Activated naive CD8-positive, alpha-beta T cell treated with anti-CD3 and anti-CD28 coated beads, Interleukin-2, amount 50 U/mL, for 24 hours (primary cell): ENCODE measurements at places on chromosomes 1 and 21.

DNA sequence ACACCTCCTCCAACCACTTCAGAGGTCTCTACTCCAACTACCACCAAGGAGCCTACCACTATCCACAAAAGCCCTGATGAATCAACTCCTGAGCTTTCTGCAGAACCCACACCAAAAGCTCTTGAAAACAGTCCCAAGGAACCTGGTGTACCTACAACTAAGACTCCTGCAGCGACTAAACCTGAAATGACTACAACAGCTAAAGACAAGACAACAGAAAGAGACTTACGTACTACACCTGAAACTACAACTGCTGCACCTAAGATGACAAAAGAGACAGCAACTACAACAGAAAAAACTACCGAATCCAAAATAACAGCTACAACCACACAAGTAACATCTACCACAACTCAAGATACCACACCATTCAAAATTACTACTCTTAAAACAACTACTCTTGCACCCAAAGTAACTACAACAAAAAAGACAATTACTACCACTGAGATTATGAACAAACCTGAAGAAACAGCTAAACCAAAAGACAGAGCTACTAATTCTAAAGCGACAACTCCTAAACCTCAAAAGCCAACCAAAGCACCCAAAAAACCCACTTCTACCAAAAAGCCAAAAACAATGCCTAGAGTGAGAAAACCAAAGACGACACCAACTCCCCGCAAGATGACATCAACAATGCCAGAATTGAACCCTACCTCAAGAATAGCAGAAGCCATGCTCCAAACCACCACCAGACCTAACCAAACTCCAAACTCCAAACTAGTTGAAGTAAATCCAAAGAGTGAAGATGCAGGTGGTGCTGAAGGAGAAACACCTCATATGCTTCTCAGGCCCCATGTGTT is 66.6 kb downstream of the TPR start:
- no peak overlapping the region for H3K4me3 ChIP-seq
- H3K4me1 ChIP-seq = peaks cover 23% of the 10 kb centered on the region
- H3K27me3 ChIP-seq = no peaks in the 10 kb centered on the region
- H3K36me3 ChIP-seq = peaks cover 24% of the 10 kb centered on the region

GRCh38 chr1:168452329-168452728 is 91.5 kb downstream of the XCL2 start:
- H3K4me1 ChIP-seq = peaks cover 33% of the 10 kb centered on the region
- H3K27me3 ChIP-seq = no peaks in the 10 kb centered on the region
- no peak overlapping the region for H3K4me3 ChIP-seq
- H3K27ac ChIP-seq = peak overlapping the region; percentile 6

DNA sequence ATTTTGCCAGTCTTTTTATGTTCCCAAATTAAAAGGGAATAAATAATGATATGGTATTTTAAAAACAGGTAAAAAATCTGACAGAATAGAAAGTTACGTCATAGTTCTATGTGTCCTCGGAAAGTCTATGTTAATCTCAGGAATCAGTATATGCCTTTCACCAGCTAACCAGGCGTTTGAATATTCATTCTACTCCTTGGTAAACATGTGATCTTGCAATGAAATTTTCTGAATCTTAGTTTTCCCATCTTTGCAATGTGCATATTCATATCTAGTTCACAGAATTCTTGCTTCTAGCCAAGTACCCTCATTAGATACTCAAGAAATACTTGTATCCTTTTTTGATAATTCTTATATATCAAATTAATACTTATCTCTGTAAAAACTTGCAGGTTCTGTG is 179.4 kb downstream of the ZP4 start:
- no peak for DNase-seq
- no peaks in the 10 kb centered on the region for H3K36me3 ChIP-seq
- H3K27ac ChIP-seq = no peak overlapping the region
- H3K4me1 ChIP-seq = no peaks in the 10 kb centered on the region

GRCh38 chr1:81010126-81010525 is 790.6 kb upstream of the ADGRL2 start:
- no peak overlapping the region for H3K4me3 ChIP-seq
- no peak overlapping the region for H3K27ac ChIP-seq
- no peak for DNase-seq
- H3K4me1 ChIP-seq = no peaks in the 10 kb centered on the region
- no peaks in the 10 kb centered on the region for H3K36me3 ChIP-seq
- no peaks in the 10 kb centered on the region for H3K27me3 ChIP-seq

DNA sequence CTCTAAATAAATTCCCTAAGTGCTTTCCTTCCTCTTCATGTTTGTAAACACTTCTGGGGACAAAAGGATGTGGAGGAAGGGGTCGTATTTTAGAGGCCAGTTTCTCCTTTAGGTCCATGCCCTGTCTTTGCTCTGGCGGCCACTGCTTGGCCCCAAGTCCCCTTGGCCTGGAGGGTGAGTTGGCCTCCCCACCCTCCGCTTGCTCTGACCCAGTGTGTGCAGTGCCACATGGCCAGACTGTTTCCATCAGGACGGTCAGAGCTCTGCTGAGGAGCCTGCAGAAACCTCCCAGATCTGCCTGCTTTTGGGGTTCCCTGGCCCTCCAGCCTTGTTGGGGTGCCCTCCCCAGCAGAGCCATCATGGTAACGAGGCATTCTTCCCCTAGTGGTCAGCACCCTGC is 127.8 kb downstream of the CAMTA1 start:
- DNase-seq = no peak
- no peak overlapping the region for H3K4me3 ChIP-seq
- no peaks in the 10 kb centered on the region for H3K36me3 ChIP-seq

DNA sequence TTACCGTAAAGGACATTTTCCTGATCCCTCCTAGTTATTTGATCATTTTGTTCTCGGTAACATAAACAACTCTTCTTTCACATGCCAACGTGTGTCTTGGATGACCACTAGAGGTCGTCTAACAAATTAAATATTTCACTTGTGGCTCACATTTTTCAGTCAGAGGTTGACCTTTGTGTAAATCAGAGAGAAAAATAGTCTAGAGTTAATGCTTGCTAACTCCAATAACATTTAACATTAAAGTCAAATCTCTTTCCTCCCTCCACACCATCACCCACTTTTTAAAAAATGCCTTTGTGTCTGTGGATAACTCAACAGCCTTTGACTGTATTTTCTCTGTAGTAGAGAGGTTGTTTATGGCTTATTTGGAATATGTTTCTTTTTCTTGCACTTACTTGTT is 220.5 kb upstream of the B3GALT2 start:
- H3K4me3 ChIP-seq = no peak overlapping the region
- peaks cover 28% of the 10 kb centered on the region for H3K4me1 ChIP-seq
- H3K27ac ChIP-seq = peak overlapping the region; percentile 48
- no peak for DNase-seq
- H3K27me3 ChIP-seq = no peaks in the 10 kb centered on the region

- no peak overlapping the region for H3K27ac ChIP-seq
- no peak for DNase-seq
- no peak overlapping the region for H3K4me3 ChIP-seq
- H3K4me1 ChIP-seq = peaks cover 25% of the 10 kb centered on the region
Observed at GRCh38 chr1:9244501-9245229, 10.1 kb downstream of the H6PD start.

DNA sequence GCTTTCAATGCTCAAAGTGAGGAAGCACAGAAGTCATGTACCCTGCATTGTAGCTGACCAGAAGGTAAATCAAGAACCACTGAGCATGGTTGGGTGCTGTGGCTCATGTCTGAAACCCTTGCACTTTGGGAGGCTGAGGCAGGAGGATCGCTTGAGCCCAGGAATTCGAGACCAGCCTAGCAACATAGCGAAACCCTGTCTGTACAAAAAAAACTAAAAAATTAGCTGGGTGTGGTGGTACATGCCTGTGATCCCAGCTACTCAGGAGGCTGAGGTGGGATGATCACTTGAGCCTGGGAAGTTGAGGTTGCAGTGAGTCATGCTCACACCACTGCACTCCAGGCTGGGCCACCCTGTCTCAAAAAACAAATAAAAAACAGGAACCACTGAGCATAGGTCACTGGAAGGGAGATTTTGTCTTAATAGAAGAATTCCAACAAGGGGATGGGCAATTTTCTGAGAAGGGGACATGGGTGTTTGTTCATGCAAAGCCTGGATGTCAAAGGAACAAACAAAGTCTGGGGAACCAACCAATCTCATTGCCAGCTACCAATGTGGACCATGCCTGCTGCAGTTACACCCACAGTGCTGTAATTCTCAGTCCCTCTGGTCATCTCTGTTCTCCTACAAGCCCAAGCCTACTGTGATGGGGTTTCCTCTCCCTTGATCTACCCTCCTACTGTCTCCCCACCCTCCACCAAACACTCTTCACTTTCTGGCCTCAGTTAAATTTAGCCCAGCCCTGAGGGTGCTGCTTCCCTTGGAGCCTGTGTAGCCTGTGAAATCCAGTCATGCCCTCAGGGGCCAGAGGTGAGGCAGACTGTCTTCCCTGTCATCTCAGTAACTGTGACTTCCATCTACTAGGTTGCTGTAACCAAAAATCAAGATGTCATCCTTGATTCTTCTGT is 47.9 kb downstream of the ELF3 start:
- H3K4me3 ChIP-seq = no peak overlapping the region
- DNase-seq = no peak
- peaks cover 8% of the 10 kb centered on the region for H3K27me3 ChIP-seq
- no peaks in the 10 kb centered on the region for H3K36me3 ChIP-seq

- H3K4me1 ChIP-seq = peaks cover 12% of the 10 kb centered on the region
- DNase-seq = peak; percentile 11
- H3K4me3 ChIP-seq = peak overlapping the region; percentile 63
- peaks cover 22% of the 10 kb centered on the region for H3K27me3 ChIP-seq
Observed at GRCh38 chr1:31669786-31670592, 25.3 kb upstream of the PEF1 start.

GRCh38 chr1:183607322-183607980 is 17.2 kb upstream of the NCF2 start:
- DNase-seq = no peak
- peaks cover 5% of the 10 kb centered on the region for H3K27me3 ChIP-seq
- H3K27ac ChIP-seq = no peak overlapping the region
- no peak overlapping the region for H3K4me3 ChIP-seq

DNA sequence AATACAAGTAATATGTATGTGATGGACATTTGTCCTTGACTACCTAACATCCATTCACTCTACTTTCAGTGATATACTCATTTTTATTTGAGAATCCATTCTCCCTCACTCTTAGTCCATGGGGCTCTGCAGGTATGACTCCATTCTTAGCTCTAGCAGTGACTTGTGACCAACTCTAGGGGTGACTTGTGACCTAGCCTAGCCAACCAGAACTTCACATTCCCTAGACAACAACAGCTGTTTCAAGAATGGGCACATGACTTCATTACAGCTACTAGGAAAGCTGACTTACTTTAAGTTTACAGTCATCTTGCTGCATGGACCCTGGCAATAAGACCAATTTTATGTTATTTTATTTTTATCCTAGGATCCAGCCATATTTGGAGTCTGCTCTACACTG is 23.6 kb upstream of the DDX59 start:
- H3K27ac ChIP-seq = no peak overlapping the region
- DNase-seq = no peak
- no peaks in the 10 kb centered on the region for H3K4me1 ChIP-seq
- no peak overlapping the region for H3K4me3 ChIP-seq

GRCh38 chr1:59541161-59541560 is 244.3 kb downstream of the FGGY start:
- H3K27me3 ChIP-seq = no peaks in the 10 kb centered on the region
- H3K36me3 ChIP-seq = no peaks in the 10 kb centered on the region
- peaks cover 5% of the 10 kb centered on the region for H3K4me1 ChIP-seq
- no peak for DNase-seq
- H3K27ac ChIP-seq = no peak overlapping the region
- no peak overlapping the region for H3K4me3 ChIP-seq

DNA sequence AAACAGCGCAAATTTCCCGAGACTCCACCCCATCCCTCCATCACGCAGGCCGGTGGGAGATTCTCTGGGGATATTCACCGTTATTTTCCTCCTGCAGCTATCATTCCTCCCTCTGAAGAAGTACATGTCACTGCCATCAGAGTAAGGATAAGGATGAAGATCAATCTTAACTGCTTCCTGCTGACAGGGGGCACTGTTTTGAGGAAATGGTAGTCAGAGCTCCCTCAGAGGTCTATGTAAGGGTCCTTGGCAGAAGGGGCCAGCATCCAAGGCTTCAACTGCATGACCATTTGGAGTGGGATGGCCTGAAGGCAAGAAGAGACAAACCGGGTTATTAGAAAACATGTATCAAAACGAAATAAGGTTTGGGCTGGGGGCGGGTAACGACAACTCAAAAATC is 111.5 kb downstream of the KCNK1 start:
- H3K27me3 ChIP-seq = no peaks in the 10 kb centered on the region
- H3K4me3 ChIP-seq = no peak overlapping the region
- no peaks in the 10 kb centered on the region for H3K4me1 ChIP-seq
- no peaks in the 10 kb centered on the region for H3K36me3 ChIP-seq

GRCh38 chr21:20701235-20701634 is 297.0 kb upstream of the NCAM2 start:
- H3K27me3 ChIP-seq = no peaks in the 10 kb centered on the region
- no peaks in the 10 kb centered on the region for H3K4me1 ChIP-seq

DNA sequence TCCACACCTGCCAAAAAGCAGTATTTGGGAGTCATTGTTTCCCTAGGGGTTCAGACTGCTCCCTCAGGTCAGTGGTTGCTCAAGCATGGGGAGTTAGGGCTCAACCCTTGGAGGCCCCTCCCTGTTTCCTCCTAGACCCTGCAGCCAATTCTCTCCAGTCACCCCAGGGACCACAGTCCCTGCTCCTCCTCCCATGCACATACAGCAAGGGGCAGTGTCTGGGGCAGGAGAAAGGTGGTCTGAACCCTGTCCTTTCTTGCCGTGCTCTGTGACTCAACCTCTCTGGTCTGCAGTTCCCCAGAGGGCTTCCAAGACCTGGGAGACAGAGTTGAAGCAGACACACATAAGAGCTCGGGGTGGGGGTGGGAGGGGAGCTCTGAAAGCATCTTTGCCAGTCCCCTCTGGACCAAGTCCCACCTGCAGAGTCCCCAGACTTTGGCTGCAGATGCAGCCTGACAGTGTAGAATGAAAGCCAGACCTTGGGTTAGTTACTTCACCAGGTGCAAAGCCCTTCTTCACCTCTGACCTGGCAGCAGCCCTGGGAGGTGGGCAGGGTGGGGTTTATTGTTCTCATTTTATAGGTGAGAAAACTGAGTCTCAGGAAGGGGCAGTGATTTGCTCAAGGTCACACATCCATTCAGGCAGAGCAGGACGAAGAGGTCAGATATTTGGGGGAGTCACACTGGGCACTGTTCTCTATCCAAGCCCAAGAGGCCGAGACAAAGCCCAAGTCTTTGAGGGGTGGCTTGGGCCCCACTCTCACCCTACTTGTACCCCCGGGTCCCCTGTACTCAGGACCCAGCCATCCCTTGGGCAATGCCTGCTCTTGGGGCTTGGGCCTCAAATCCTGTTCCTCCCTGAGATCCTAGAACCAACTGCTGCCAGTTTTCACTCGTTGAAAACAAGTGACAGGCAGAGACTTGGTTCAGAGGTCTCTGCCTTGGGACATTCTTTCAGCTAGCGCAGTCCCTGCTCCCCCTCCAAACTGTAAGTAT is 748 bp downstream of the PDZK1IP1 start:
- H3K4me1 ChIP-seq = no peaks in the 10 kb centered on the region
- peaks cover 6% of the 10 kb centered on the region for H3K27me3 ChIP-seq
- DNase-seq = no peak
- H3K27ac ChIP-seq = no peak overlapping the region
- no peak overlapping the region for H3K4me3 ChIP-seq

- no peaks in the 10 kb centered on the region for H3K27me3 ChIP-seq
- H3K27ac ChIP-seq = no peak overlapping the region
- no peaks in the 10 kb centered on the region for H3K36me3 ChIP-seq
- H3K4me3 ChIP-seq = no peak overlapping the region
Observed at GRCh38 chr1:226797151-226797550, 58.1 kb upstream of the ITPKB start.

- H3K4me1 ChIP-seq = peaks cover 34% of the 10 kb centered on the region
- H3K27me3 ChIP-seq = no peaks in the 10 kb centered on the region
- H3K4me3 ChIP-seq = peak within 1 kb of the TSS; percentile 91
- H3K36me3 ChIP-seq = peaks cover 29% of the 10 kb centered on the region
- peak within 1 kb of the TSS; percentile 92 for H3K27ac ChIP-seq
- peak; percentile 42 for DNase-seq
Observed at GRCh38 chr1:154557939-154558719, at the start of gene UBE2Q1. Gene UBE2Q1 (minus strand): TSS chr1:154558662. CDS start chr1:154558553, 109 bp downstream.
